ENCODE measurements at places on chromosomes 6 and 20.
A peak's percentile ranks its signal among the peaks of the same experiment; 100 is the strongest.

- DNase-seq = no peak
Observed at GRCh38 chr6:169520104-169520503, 181.7 kb downstream of the WDR27 start.

- DNase-seq = no peak
Observed at GRCh38 chr6:27332692-27333641, 20.9 kb upstream of the POM121L2 start.

DNA sequence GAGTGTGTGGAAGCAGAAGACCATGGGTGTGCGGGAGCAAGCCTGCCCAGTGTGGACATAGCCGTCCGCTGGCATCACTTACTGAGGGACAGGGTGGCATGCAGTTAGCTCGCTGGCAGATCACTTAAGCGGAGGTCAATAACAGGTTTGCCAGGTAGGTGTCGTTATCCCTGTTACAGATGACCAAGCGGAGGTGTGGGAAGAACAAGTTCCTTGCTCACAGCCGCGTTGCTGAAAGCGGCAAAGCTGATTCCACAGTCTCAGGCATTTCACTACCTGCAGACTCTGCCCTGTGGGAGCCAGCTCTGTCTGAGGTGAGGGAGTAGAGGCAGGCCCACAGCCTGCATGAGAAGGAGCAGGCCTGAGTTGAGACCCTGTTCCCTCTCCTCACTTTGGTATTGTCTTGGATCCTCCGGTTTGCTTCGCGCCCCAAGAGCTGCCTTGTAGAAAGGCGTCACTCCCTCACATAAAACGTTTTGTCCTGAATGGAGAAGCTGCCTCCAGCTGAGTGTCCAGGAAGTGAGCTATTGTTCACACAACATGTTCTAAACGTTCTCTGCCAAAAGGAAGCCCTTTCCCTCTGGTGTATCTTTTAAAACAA, 96.9 kb downstream of the TCP11 start:
- no peak for DNase-seq

- DNase-seq = no peak
Observed at GRCh38 chr6:14051355-14051754, 66.2 kb upstream of the CD83 start.

GRCh38 chr6:109962271-109962670, 15.8 kb upstream of the GPR6 start:
- no peak for DNase-seq

DNA sequence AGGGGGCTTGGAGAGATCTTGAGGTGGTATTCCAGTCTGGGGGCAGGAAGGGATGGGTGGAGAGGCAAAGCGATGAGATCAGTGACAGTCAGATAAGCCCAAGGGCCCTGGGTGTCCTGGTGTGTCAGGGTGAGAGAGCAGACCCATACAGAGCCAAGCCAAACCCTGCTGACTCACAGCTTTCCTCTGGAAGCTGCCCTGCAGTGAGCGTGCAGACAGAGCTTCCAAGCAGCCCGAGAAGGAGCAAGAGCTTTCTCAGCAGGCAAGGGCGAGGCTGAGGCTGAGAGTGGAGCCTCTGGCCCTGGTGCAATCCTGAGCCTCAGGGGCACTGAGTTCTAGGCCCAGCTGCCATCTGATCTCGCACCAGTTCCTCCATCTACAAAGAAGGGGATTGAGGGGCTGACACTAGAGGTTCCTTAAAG, 91.1 kb upstream of the HIVEP1 start:
- DNase-seq = peak; percentile 67

DNA sequence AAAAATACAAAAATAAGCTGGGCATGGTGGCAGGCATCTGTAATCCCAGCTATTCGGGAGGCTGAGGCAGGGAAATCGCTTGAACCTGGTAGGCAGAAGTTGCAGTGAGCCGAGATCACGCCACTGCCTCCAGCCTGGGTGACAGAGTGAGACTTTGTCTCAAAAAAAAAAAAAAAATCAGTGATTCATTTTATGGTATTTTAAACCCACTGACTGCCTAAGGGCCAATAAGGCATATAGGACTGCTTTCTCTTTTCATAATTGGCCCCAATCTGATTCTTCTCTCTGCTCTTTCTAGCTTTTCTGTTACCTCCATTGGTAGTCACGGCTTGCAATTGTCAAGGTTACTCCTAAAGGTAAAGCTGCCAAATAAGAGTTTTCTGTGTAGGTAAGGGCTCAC, 60.2 kb upstream of the ADGRF1 start:
- DNase-seq = no peak

DNA sequence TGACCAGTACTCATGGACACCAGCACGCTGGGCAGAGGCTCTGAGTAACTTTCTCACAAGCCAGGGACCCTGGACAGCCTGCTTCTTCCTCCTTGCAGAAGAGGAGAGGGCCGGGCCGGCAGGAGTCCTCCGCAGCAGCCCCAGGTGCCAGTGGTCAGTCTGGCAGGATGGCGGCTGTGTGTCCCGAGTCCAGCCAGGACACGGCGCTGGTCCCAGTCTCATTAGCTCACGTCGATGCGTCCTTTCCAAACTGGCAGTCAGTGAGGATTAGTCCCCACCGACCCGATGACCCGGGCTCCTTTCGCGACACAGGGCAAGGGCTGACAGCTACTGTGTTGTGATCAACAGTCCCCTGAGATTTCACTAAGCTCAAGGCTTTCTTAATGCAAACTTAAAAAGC, 267.0 kb downstream of the TAF4 start:
- DNase-seq = peak; percentile 16

GRCh38 chr6:14380086-14380820, 262.7 kb downstream of the CD83 start:
- no peak for DNase-seq

- DNase-seq = no peak
Observed at GRCh38 chr20:46900086-46900485, 5.4 kb downstream of the EYA2 start.

- DNase-seq = no peak
Observed at GRCh38 chr6:42099340-42100028, 42.9 kb downstream of the C6orf132 start.

DNA sequence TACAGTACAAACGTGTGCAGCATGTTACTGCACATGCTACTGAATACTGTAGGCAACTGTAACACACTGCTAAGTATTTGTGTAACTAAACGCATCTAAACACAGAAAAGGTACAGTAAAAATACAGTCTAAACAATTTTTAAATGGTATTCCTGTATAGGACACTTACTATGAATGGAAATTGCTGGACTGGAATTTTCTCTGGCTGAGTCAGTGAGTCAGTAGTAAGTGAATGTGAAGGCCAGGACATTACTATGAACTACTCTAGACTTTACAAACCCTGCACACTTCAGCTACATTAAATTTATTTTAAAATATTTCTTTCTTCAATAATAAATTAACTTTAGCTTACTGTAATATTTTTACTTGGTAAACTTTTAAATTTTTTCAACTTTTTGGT, 225.0 kb upstream of the TENT5A start:
- DNase-seq = no peak

DNA sequence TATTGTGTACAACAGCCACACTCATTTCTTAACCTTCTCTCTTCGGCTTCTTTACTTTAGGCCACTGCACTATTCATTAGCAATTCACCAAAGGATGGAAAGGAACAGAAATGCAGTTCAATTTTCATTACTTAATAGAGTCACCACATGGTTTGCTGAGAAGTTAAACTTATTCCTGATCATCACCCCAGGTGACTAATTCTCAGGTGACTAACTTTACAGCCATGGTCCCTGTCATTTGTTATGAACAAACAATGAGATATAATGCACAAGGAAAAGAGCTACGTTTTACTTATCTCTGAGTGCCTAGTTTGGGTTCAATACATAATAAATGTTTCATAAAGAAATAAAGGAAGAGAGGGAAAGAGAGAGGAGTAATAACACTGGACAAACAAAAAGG, 45.8 kb upstream of the DST start:
- DNase-seq = no peak

DNA sequence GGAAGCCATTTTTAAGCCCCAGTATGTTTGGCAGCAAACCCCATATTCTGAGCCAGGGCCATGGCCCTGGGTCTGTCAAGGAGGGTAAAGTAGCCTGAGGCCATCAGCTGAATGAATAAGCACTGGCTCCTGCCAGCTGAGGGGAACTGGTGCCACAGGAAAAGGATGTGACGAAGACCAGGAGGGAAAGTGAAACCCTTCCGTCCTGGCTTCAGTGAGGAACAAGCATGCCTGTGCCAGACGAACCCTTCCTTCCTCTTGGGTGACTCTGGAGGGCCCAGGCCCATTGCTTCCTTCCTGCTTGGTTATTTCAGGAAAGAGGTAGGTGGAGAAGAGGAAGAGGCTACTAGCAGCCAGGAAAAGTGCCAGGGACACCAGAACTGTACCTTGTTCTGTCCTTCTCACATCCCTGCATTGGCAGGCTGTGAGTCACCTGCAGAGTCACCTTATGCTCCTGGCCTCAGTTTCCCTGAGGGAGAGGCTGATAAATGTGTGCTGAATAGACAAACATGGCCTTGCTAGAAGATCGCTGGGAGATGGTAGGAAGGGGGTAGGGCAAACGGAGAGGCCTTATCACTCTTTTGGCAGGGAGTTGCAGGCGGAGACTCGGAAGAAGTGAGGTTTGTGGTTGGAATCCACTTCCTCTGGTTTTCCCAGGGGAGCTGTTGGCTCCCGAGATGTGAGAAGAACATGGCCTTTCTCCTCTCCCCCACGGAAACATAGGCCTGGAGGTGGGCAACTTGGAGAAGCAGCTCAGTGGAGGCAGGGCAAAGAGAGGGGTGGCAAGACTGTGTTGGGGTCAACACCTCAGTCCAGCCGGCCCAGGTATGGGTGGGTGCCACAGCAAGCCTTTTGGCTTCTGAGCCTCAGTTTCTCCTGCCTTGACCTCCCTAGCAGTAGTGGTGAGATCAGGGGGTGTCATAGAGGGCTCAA, 37.4 kb downstream of the COX4I2 start:
- peak; percentile 76 for DNase-seq

All from Right ventricle myocardium superior (tissue), 1 donor.